ENCODE measurements at places on chromosomes 5 and 9.

- H3K4me1 ChIP-seq: no peaks in the 10 kb centered on the region
- peak; percentile 65 for DNase-seq
- H3K36me3 ChIP-seq: no peaks in the 10 kb centered on the region
- H3K27ac ChIP-seq: no peak overlapping the region
Measured at GRCh38 chr5:141326088-141326854, 4.0 kb upstream of the PCDHGA1 start.

GRCh38 chr5:134833340-134834032 lies 12.3 kb upstream of the C5orf24 start:
- no peak for DNase-seq
- H3K27ac ChIP-seq: no peak overlapping the region
- H3K27me3 ChIP-seq: no peaks in the 10 kb centered on the region
- peaks cover 17% of the 10 kb centered on the region for H3K36me3 ChIP-seq
- no peak overlapping the region for H3K4me3 ChIP-seq

DNA sequence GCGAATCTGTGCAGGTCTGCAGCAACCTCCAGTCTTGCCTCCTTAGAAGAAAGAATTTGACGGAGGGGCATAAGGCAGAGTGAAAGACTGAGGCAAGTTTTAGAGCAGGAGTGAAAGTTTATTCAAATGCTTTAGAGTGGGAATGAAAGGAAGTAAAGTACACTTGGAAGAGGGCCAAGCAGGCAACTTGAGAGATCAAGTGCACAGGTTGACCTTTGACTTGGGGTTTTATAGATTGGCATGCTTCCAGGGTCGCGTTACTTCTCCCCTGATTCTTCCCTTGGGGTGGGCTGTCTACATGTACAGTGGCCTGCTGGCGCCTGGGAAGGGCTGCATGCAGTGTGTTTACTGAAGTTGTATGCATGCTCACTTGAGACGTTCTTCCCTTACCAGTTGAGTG lies 127.2 kb upstream of the FER start:
- no peak for DNase-seq
- no peaks in the 10 kb centered on the region for H3K4me1 ChIP-seq
- no peak overlapping the region for H3K27ac ChIP-seq
- H3K27me3 ChIP-seq: no peaks in the 10 kb centered on the region
- no peak overlapping the region for H3K4me3 ChIP-seq

DNA sequence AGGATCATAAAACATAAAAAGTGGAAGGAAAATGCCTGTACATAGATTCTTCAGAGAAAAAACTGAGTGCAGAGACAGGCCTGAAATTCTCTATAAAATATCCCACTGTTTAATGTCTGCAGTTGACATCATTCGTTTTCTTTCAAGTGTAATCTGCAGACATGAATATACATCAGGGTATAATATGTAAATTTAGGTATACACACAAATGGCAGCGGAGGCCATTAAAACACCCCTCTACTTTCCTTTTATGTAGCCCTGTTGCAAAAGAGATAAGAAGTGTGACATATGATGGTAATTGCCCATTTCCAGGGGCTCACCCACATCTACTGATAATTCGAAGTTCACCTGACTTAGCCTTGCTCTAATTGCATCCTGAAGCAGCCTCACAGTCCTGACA lies 164.3 kb downstream of the SLC24A2 start:
- H3K4me1 ChIP-seq: no peaks in the 10 kb centered on the region
- DNase-seq: no peak
- no peaks in the 10 kb centered on the region for H3K36me3 ChIP-seq
- H3K27ac ChIP-seq: no peak overlapping the region
- H3K4me3 ChIP-seq: no peak overlapping the region
- H3K27me3 ChIP-seq: no peaks in the 10 kb centered on the region

DNA sequence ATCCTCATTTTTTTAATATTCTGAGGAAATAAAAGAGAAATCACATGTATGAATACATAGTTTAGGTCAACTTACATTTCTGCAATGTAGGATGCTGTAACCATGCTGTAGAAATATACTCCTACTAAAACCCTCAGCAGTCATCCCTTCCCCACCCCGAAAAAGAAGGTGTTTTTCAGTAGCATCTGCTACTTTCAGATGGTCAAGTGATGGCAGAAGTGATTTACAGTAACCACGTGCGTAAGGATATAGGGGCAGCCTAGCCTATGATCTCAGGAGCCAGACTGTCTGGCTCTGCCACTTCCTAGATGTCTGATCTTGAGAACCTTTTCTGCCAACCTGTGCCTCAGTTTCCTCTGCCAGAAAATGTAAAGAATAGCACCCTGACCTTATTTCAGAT lies 26.0 kb upstream of the SYK start:
- no peaks in the 10 kb centered on the region for H3K4me1 ChIP-seq
- H3K4me3 ChIP-seq: no peak overlapping the region
- no peaks in the 10 kb centered on the region for H3K27me3 ChIP-seq
- no peak for DNase-seq

DNA sequence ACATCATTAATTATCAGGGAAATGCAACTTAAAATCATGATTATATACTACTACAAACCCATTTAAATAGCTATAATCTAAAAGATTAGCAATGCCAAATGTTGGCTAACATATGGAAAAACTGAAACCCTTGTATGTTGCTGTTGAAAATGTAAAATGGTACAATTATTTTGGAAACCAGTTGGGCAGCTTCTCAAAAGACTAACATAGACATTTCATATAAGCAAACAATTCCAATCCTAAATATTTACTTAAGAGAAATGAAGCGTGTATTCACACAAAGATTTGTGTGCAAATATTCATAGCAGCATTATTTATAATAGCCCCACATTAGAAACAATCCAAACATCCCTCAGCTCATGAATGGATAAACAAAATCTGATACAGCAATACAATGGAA lies 106.2 kb downstream of the ADAMTS12 start:
- H3K27ac ChIP-seq: no peak overlapping the region
- no peaks in the 10 kb centered on the region for H3K36me3 ChIP-seq
- no peak overlapping the region for H3K4me3 ChIP-seq
- H3K4me1 ChIP-seq: peaks cover 10% of the 10 kb centered on the region
- DNase-seq: no peak

- DNase-seq: no peak
- no peak overlapping the region for H3K27ac ChIP-seq
- H3K4me3 ChIP-seq: no peak overlapping the region
- no peaks in the 10 kb centered on the region for H3K36me3 ChIP-seq
- H3K4me1 ChIP-seq: no peaks in the 10 kb centered on the region
Measured at GRCh38 chr5:66708368-66708767, 112.2 kb downstream of the MAST4 start.

- no peaks in the 10 kb centered on the region for H3K27me3 ChIP-seq
- H3K4me3 ChIP-seq: no peak overlapping the region
- H3K36me3 ChIP-seq: no peaks in the 10 kb centered on the region
- no peak overlapping the region for H3K27ac ChIP-seq
- no peak for DNase-seq
Measured at GRCh38 chr5:80762573-80762972, 107.8 kb upstream of the DHFR start.

DNA sequence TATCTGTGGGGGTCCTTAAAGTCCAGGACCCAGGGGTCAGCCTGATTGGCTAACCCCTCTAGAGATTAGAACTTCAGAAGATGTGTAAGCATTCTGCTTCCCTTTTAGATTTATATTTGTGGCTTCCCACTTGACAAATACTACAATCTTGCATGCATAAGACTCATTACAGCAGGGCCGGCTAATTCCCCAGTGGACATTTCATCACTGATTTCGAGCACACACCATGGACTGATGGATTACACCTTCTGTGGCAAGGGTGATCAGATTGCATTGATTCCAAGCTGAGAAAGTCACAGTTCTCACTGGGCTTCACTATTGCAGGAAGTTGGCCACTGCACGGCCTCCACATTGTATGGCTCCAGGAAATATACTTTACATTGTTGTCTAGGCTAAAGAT lies 65.8 kb upstream of the DAPK1 start:
- H3K4me1 ChIP-seq: no peaks in the 10 kb centered on the region
- no peaks in the 10 kb centered on the region for H3K36me3 ChIP-seq
- H3K27me3 ChIP-seq: no peaks in the 10 kb centered on the region
- H3K27ac ChIP-seq: no peak overlapping the region
- DNase-seq: no peak

GRCh38 chr5:150258130-150258529 lies 31.4 kb downstream of the CAMK2A start:
- DNase-seq: no peak
- no peak overlapping the region for H3K4me3 ChIP-seq
- H3K4me1 ChIP-seq: peaks cover 32% of the 10 kb centered on the region
- peak overlapping the region; percentile 22 for H3K27ac ChIP-seq
- no peaks in the 10 kb centered on the region for H3K27me3 ChIP-seq

DNA sequence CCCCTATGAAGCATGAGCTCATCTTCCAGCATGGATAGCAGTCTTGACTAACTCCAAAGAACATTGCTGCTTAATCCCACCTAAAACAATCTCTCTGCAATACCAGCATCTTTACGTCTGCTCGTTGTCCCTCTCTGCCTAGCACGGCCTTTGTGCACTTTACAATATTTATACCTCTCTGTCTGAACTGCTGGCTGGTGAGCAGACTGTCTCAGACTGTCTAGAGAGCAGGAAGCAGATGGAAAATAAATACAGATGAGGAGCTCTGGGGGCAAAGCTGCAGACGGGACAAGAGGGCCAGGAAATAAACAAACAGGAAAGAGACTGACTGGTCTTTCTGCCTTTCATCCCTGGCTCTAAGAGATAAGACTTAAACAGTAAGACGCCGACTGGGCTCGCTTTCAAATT lies 224.8 kb downstream of the ENC1 start:
- no peaks in the 10 kb centered on the region for H3K36me3 ChIP-seq
- H3K27ac ChIP-seq: no peak overlapping the region
- H3K4me3 ChIP-seq: no peak overlapping the region
- no peaks in the 10 kb centered on the region for H3K27me3 ChIP-seq
- H3K4me1 ChIP-seq: peaks cover 12% of the 10 kb centered on the region

- H3K27me3 ChIP-seq: no peaks in the 10 kb centered on the region
- H3K27ac ChIP-seq: no peak overlapping the region
- peaks cover 6% of the 10 kb centered on the region for H3K4me1 ChIP-seq
Measured at GRCh38 chr5:68382640-68383039, 167.1 kb downstream of the PIK3R1 start.

GRCh38 chr5:59209758-59210359 lies 627.0 kb downstream of the RAB3C start:
- peak; percentile 80 for DNase-seq
- H3K36me3 ChIP-seq: peaks cover 7% of the 10 kb centered on the region
- no peak overlapping the region for H3K4me3 ChIP-seq
- no peak overlapping the region for H3K27ac ChIP-seq
- H3K4me1 ChIP-seq: no peaks in the 10 kb centered on the region
- no peaks in the 10 kb centered on the region for H3K27me3 ChIP-seq

- H3K36me3 ChIP-seq: no peaks in the 10 kb centered on the region
- H3K4me1 ChIP-seq: no peaks in the 10 kb centered on the region
- peak; percentile 13 for DNase-seq
- no peak overlapping the region for H3K4me3 ChIP-seq
- H3K27me3 ChIP-seq: no peaks in the 10 kb centered on the region
Measured at GRCh38 chr9:17315341-17315740, 180.5 kb downstream of the CNTLN start.
